CMK (cell line): ENCODE measurements at places on chromosomes 5 and 9.

DNA sequence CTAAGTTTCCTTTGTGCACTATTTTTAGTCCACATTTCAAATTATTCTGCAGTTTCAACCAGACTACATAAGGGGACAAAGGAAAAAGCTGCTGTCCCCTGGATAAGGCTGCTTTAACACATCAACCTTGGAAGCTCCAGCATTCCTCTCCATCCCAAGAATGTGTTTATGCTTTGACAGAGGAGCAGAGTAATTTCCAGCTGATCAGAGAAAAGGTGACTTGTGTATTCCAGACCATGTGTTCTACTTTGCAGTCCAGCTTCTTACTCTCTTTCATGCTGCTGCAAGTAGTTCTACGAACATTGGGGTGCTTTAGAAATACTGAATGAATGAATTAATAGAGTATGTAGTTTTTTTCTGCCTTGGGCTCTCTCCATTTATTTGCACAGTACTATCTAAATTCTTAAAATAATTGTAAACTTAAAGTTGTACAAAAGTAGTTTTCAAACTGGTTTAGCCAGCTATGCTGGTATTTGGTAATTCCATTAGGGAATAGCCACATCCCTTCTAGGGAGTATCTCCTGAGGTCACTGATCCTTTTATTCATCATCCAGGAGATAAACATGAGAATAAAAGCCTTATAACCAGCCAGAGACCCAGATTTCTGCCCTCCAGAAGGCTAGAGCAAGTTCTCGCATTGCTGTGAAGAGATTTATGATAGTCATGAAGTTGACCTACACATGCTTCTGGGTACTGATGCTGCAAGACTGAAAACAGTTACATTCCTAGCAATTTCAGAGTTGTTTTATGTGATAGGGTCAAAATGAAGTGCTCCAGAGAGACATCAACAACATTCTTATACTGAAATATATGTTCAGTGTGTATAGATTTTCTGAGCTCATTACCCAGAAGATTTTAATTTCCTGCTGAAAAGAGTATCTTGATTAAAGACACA lies 215.2 kb downstream of the COMMD10 start:
- DNase-seq, result no peak

DNA sequence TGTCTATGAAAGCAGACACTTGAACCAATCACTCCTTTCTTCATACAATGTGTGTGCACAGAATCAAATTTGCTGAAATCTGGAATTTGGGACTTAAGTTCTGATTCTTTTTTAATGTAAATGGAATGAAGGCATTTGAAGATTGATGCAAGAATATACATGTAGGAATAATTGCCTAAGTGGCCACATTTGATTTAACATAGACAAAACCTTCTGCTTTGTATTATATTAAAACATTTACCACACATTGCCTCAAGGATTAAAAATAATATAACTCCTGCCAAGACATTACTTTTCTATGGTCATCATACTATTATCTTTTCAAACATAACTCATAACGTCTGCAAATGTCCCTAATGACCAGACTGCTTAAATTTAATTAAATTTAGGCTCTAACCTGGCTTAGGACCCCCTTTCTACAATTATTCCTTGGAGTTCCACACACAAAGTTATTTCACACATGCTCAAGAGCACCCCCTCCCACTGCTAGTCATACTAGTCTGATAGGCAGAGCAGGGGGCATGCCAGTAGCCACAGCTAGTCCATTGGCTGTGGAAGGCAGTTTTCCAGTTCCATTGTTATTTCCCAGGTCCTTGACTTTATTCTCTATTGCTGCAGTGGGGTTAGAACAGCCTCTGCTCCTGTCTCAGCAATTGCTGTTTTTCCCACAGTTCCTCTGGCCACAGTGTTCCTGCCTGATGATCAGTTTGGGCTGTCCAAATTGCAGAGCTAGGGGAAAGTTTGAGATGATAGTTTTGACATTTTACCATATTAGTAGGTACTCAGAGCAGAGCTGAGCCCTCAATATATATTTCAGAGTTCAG lies 360.6 kb upstream of the GRAMD2B start:
- DNase-seq, result no peak

- DNase-seq, result no peak
Measured at GRCh38 chr5:119792161-119792799, 162.9 kb downstream of the FAM170A start.

DNA sequence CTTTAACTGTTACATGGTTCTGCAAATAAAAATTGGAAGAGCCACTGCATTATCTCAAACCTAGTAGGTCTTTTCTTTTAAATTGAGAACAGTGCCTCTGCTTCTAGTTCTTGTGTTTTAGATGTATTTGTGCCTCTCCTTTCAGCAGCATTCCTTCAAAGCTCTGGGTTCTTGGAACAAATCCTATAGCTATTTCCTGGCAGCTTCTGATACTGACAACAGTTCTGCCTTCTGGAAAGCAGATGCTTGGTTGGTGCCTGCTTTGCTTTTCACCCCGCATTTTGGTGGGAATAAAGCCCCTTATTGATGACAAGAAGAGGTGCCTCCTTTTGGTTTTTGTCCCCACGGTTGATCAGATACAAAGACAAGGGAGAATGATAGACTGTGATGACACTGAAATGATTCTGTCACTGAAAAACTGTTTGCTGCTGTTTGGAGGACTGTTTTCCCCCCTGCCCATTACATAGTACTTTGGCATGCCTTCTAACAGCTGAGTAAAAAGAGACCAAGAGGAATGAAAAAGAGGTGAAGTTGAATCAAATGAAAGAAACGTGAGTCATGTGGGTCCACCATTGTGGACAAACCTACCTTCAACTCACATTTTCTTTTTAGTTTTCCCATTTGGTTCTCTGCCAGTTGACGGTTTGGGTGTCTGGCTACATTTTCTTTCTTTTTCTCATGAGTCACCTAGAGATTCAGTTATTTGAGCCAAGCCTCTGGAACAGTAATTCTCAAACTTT lies 5.6 kb downstream of the PTCD2 start:
- no peak for DNase-seq

DNA sequence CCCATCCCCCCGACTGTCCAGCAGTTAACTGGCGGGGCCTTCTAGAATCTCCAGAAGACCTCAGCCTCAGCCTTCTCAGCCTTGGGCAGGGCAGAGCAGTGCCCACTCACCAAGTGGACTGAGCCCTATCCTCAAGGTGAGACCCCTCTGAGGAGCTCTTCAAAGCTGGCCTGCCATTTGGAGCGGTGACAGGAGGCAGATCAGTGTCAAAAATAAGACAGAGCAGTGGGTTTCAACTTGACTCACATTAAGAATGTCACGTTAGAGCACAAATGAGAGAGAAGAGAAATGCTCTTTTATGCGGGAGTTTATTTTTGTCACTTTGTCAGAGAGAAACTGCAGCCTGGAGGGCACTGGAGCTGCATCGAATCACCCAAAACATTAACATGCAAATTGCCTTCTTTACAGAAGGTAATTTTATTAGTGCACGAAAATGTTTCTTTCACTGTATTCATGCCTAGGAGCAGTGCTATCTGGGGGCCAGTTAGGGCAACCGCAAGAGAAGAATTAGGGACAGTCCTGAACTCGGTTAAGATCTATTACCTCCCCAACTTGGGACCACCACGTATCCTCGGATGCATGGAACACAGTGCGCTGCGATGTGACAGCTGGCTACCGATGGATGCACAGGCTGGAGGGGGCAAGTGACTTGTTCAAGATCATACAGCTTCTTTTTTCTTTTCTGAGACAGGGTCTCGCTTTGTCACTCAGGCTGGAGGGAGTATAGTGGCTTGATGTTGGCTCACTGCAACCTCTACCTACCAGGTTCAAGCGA lies 188.5 kb downstream of the DAB2IP start:
- no peak for DNase-seq

DNA sequence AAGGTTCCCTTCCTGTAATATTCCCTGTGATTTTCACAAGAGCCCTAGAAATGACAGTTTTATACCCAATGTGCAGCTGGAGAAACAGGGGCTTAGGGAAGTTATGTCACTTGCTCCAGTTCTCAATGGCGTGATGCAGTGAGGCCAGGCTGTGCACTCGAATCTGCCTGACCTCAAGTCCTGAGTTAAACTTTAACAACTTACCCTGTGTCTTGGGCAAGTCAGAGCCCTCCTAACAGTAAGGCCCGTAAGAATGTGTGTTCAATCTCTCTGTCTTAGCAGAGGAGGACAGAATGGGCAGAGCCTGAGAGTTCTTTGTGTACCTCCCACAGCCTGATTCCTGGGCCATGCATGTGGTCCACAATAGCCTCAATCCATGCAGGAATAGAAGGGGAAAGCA lies 181.1 kb downstream of the TRIM32 start:
- DNase-seq, result no peak

- DNase-seq, result no peak
Measured at GRCh38 chr5:66710557-66711088, 114.4 kb downstream of the MAST4 start.

- DNase-seq, result no peak
Measured at GRCh38 chr5:127254729-127255284, 35.8 kb upstream of the MEGF10 start.

DNA sequence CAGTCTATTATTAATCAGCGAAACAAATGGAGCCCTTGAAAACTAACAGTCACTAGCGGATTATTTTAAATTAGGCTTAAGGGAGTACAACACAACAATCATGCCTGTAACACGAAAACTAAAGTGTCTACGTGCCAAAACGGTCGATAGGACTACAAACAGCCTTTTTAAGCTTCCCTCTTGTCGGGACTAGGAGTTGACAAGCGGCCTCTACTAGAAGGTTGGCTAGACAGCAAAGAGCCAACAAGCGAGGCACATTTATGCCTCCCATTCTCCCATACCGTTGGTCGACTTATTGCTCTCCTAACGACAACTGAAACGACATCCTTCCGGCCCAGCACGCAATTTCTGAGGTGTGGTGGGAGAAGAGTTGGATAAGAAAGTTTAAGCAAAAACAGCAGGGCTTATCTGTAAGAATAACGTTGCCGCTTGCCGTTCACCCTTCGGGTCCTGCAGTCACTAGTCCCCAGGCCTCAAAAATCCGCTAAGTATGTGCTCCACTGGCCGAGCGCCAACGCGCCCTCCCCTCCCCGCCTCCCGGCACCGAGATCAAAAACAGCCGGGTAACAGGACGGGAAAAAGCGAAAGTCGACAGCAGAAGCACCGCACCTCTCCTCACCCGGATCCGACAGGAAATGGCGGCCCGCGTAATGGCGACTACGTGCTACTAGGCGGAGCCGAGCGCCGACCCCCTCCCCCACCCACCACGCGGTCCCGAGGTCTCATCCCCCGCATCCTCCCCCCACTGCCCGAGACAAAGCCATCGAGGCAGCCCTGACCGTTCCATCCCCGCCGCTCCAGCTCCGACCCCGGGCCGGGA lies 813 bp downstream of the HNRNPK start:
- peak; percentile 24 for DNase-seq

DNA sequence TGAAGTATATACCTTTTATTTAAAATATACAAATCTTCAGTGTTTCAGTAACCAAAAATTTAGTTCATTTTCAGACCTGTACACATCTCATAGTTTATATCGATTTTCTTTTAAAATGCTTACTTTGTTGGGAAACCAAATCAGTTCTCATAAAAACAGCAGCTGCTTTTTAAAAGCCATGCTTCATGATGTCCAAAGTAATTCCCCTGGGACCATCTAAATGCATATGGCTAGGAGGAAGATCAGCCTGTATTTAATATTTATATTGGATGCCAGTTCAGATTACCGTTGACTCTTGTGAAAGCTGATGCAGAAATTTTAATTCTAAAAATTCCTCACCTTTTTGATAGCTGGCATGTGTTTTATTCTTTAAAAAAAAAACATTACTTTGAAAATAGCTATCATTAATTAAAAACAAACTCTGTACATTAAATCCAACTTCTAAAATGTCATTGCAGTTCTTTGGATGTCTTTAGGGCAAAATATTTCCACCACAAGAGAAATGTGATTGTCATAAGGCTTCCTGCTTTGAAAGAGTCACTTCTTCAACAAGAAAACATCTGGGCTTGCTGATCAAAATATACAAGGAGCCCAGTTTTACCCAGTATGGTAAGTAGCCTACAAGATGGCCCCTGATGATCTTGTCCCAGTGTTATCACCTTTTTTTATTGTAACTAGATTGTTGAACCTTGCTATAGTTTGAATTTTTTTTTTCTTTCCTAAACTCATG lies 1242.9 kb upstream of the CDH6 start:
- peak; percentile 8 for DNase-seq

GRCh38 chr5:135452321-135453030 lies at the start of gene TIFAB:
TSS of gene TIFAB (minus strand) at chr5:135452351. CDS start at chr5:135449939, 2,412 bp downstream.
- no peak for DNase-seq

GRCh38 chr9:133237035-133237731 lies 28.1 kb upstream of the OBP2B start:
- DNase-seq, result no peak

DNA sequence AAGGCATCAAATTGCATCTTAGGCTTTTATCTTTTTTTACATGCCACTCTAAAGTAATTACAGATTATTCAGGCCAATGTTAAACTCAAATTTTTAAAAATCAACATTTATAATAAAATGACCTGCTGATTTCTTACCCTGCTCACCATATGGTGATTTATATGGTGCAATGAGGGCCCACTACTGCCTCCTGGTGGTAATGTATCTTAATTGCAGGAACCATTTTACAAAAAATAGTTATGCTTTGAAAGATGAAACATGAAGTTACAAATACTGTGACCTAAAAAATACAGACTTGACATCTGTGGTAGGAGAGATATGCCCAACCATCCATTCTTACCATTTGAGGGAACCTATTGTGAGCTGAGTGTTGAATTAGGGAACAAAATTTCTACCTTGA lies 292.6 kb upstream of the TAS2R1 start:
- no peak for DNase-seq

GRCh38 chr5:96565582-96566265 lies 96.5 kb upstream of the CAST start:
- DNase-seq, result no peak

GRCh38 chr9:2354856-2355696 lies 266.5 kb upstream of the VLDLR start:
- no peak for DNase-seq

DNA sequence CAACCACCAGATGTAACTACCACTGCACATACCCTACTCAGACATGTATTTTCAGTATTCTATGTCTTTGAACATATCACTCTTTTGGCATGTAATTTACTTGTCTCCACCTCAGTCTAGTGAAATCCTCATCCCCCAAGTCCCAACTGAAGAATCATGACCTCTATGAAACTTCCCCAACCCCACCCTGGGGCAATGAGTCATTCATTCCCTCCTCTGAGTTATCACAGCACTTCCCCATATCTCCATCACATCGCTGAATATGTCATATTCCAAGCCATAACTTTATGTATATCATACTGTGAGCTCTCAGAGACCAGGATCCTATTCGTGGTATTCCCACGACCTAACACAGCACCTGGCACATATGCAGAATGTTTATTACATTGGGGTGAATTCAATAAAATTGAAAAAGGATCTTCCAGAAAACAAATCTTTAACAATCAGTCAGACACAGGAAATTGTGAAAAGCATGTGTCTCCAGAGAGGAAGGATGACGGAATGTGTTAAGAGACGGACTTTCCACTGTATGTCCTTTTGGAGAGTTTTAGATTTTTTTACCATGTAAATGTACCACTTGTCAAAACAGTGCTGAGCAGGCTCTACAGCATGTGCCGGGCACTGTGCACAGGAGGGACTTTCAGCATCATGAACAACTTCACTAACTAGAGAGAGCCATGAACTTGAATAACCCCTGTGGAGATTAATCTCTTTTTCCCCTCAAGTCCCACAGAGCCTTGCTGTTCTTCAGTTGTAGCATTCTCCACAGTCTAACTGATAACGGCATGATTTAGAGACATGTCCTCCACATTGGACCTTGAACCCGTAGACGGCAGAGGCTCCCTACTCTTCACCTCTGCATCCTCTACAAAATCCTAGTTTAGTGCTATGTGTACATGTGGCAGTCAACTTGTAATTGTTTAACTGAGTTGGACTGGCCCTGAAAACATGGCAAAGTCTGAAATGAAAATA lies 213.5 kb downstream of the GLIS3 start:
- DNase-seq, result no peak

- no peak for DNase-seq
Measured at GRCh38 chr5:107672211-107673038, 1.7 kb upstream of the EFNA5 start.
